GM23248 (cell line): ENCODE measurements at places on chromosomes 3 and 15. TPM values are rescaled to one million over a fixed set of nuclear protein-coding genes. Genes with fewer than 3 reads are reported as not detected.
A peak's percentile ranks its signal among the peaks of the same experiment; 100 is the strongest.

Gene NRG4
- not detected in 2 replicates for total RNA-seq

Gene GATM
- 0.89 TPM in 1 of 2 replicates, not detected in the other for total RNA-seq

Gene PAQR5
- 3.8 and 4.6 TPM in 2 replicates for total RNA-seq

DNA sequence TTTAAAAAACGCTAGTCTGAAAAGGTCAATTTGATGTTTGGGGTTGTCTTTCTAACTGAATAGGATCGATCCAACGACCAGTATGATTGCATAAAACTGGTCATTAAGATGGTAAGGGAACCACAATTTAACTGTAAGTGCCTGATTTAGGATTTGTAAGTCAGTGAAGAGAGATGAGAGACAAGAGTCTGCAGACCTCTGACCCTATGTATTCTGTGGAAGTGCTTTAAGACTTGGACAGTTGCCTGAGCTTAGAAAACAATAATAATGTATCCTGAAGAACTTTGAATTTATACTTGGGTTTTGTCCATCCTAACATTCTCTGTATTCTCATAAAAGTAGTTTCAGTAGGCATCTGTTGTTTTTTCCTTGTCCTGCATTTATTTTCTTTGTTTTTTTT, 221.4 kb upstream of the SUCLG2 start:
- DNase-seq: no peak

Gene LRRC31
- not detected in 2 replicates for total RNA-seq

DNA sequence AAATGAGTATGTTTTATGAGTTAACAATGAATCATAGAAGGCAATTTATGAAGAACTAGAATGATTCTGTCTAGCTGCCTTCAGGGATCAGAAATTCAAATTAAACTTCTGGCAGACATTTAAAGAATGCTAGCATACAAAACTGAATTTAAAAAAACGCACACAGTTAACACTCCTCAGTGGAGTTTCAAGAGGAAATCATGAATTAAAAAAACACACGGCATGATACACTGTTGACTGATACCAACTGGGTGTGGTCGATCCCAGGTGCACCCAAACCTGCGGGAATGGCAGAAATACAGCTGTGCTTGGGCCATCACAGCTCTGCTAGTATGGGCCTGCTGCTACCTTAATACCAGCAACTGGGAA, 526.0 kb downstream of the FOXP1 start:
- peak; percentile 34 for DNase-seq

GRCh38 chr15:78032671-78033070, 44.8 kb downstream of the TBC1D2B start:
- no peak for DNase-seq

Gene SPINK8
- not detected in 2 replicates for total RNA-seq
